SJCRH30 (cell line): ENCODE measurements at places on chromosomes 11 and 22. TPM values are rescaled to one million over a fixed set of nuclear protein-coding genes. Genes with fewer than 3 reads are reported as not detected.

GRCh38 chr22:49755631-49756001 lies 72.1 kb downstream of the BRD1 start:
- peaks cover 3% of the 10 kb centered on the region; the same call in 1 of the 2 replicates for H3K4me1 ChIP-seq
- H3K27ac ChIP-seq: no peak overlapping the region
- no peak overlapping the region for H3K4me3 ChIP-seq
- no peak for DNase-seq
- peaks cover 15% of the 10 kb centered on the region; the same call in 1 of the 2 replicates for H3K27me3 ChIP-seq
- no peaks in the 10 kb centered on the region for H3K36me3 ChIP-seq

Gene SLC22A12
- not detected in 2 replicates for total RNA-seq

GRCh38 chr11:9137293-9138132 lies 46.1 kb upstream of the SCUBE2 start:
- H3K4me3 ChIP-seq: no peak overlapping the region
- DNase-seq: peak; percentile 88
- H3K4me1 ChIP-seq: no peaks in the 10 kb centered on the region; the same call in 1 of the 2 replicates

DNA sequence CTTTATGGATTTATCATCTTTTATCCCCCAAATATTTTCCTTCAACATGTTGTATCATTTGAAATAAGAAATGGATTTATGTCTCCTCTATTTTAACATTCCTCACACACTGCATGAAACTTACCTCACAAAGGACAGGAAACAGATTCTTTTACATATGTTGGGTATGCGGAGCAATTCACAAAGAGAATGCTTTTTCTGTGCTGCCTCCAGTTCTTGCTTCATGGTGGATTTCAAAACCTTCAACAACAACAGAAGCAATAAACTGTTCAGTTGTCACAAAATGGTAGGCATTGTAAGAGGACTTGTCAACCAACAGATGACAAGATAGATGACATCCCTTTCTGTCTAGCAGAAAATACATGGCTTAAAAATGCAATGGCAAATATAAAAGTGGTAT lies 36.5 kb upstream of the SLC22A24 start:
- H3K36me3 ChIP-seq: no peaks in the 10 kb centered on the region
- no peak for DNase-seq
- H3K4me1 ChIP-seq: no peaks in the 10 kb centered on the region
- H3K4me3 ChIP-seq: no peak overlapping the region

- no peaks in the 10 kb centered on the region for H3K36me3 ChIP-seq
- H3K4me3 ChIP-seq: no peak overlapping the region
- no peak overlapping the region for H3K27ac ChIP-seq
- DNase-seq: peak; percentile 16
- H3K27me3 ChIP-seq: no peaks in the 10 kb centered on the region
Observed at GRCh38 chr11:10451426-10452116, 3.5 kb upstream of the AMPD3 start.

Gene CCDC188
- total RNA-seq: not detected in 2 replicates

Gene TRAPPC4
- total RNA-seq: 33.1 and 34.8 TPM in 2 replicates

GRCh38 chr11:2731130-2732125 lies 31.6 kb upstream of the KCNQ1OT1 start:
- no peak overlapping the region for H3K27ac ChIP-seq
- no peaks in the 10 kb centered on the region for H3K36me3 ChIP-seq

DNA sequence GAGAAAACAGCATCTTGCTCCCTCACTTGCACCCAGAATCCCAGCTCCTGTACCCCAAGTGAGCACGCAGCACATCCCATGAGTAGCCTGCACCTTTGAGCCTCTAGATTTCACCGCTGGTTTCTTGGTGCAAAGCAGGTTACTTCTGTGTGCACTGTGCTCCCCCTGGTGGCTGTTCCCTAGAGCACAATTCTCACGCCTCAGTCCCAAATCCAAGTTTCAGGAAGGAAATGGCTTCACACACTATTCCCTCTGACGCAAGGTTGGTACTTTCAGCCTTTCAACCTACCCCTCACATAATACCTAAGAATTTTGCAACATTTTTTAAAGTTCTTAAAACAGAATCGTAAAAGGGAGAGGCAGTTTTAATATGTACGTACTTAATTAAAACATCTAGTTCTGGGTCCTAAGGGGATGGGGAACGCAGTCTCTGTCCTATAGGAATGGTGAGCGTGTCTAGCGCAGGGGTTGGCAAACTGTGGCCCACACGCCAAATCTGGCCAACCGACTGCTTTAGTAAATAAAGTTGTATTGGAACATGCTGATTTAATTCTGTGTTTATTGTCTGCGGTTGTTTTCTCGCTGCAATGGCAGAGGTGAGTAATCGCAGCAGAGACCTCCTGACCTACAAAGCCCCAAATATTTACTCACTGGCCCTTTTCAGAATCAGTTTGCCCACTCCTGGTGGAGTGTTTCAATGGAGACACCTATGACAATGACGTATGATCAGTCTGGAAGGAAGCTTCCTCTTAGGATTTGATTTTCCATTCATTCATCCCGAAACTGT lies 27.5 kb downstream of the DHCR7 start:
- H3K27ac ChIP-seq: no peak overlapping the region
- no peak overlapping the region for H3K4me3 ChIP-seq
- no peaks in the 10 kb centered on the region for H3K27me3 ChIP-seq
- H3K4me1 ChIP-seq: peaks cover 4% of the 10 kb centered on the region; the same call in 1 of the 2 replicates
- H3K36me3 ChIP-seq: no peaks in the 10 kb centered on the region

DNA sequence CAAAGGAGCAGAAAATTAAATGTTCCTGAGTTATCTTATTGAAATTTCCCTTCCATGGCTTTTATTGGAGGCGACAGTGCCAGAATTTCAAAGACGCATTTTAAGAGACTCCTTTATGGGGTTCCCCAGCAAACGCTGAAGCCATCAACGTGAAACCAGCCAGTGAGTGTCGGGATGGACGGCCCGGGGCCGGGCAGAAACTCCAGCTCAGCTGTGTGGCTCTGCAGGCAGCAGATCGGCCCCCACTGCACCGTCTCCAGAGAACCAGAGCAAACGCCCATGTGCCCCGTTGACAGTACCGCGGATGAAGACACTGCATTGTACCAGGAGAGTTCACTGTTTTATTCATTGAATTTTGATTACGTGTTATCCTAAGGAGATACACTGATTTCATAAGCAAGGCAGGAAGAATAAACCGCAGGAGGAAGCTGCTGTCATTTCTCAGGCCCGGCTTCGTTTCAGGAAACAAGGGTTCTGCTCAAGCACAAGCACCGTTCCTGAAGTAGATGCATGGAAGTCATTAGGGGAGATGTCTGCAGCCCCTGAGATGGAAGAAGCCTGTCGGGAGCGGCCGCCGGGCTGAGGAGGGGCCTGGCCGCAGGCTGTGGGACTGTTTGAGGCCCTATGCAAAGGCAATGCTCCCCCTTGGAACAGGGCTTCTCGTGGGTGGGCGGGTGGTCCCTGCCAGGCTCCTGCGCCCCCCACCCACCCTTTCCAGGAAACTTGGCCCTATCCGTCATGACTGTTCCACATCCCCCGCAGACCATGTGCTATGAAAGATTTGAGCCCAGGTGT lies 639.7 kb downstream of the TBC1D22A start:
- no peaks in the 10 kb centered on the region for H3K36me3 ChIP-seq
- no peak overlapping the region for H3K4me3 ChIP-seq
- H3K4me1 ChIP-seq: no peaks in the 10 kb centered on the region
- no peak overlapping the region for H3K27ac ChIP-seq
- no peaks in the 10 kb centered on the region for H3K27me3 ChIP-seq
- DNase-seq: no peak

Gene ARHGAP42
- 23.3 and 26.5 TPM in 2 replicates for total RNA-seq

DNA sequence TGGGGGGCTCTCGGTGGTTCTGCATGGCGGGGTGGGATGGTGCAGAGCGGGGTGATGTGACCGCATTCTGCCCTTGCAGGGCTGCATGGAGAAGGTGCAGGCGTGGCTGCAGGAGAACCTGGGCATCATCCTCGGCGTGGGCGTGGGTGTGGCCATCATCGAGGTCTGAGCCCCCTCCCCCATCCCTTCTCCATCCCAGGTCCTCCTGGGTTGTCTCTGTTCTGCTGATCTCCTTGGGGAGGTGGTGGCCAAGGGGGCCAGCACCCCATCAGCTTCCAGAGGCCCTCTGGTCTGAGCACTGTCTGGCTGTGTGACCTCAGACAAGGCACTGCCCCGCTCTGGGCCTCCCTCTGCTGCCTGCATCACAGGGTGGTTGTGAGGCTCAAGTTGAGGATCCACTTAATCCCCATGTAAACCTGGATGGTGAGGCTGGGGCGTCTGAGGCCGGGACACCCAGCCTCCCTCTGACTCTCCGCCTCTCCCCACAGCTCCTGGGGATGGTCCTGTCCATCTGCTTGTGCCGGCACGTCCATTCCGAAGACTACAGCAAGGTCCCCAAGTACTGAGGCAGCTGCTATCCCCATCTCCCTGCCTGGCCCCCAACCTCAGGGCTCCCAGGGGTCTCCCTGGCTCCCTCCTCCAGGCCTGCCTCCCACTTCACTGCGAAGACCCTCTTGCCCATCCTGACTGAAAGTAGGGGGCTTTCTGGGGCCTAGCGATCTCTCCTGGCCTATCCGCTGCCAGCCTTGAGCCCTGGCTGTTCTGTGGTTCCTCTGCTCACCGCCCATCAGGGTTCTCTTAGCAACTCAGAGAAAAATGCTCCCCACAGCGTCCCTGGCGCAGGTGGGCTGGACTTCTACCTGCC lies 53.3 kb downstream of the CD82 start:
- H3K27ac ChIP-seq: no peak overlapping the region
- H3K4me3 ChIP-seq: no peak overlapping the region
- H3K36me3 ChIP-seq: peaks cover 18% of the 10 kb centered on the region
- DNase-seq: peak; percentile 4

DNA sequence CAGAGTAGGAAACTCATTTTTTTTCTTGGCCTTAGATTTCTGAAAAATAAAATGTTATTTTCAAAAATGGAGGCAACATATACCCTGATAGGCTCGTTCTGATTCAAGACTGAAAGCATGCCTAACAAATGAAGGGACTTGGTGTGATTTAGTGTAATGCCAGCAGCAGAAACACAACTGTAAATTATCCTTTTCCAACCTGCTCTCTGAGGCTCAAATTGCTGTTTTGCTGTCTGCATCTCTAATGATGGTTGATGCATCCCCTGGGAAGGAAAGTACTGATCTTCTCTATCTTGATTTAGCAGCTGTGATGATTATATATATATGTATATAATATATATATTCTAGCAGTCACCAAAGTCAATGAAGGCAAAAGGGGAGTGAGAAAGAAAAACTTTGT lies 537.2 kb upstream of the API5 start:
- no peaks in the 10 kb centered on the region for H3K36me3 ChIP-seq
- DNase-seq: no peak
- no peak overlapping the region for H3K4me3 ChIP-seq
- H3K4me1 ChIP-seq: no peaks in the 10 kb centered on the region
- H3K27ac ChIP-seq: no peak overlapping the region
- peaks cover 3% of the 10 kb centered on the region; the same call in 1 of the 2 replicates for H3K27me3 ChIP-seq

GRCh38 chr11:31788085-31788484 lies 23.0 kb downstream of the PAX6 start:
- no peak for DNase-seq
- no peaks in the 10 kb centered on the region for H3K27me3 ChIP-seq
- no peaks in the 10 kb centered on the region for H3K36me3 ChIP-seq
- H3K27ac ChIP-seq: no peak overlapping the region
- H3K4me1 ChIP-seq: no peaks in the 10 kb centered on the region

- DNase-seq: no peak
- no peaks in the 10 kb centered on the region for H3K36me3 ChIP-seq
- peaks cover 8% of the 10 kb centered on the region; the same call in 1 of the 2 replicates for H3K4me1 ChIP-seq
- no peaks in the 10 kb centered on the region for H3K27me3 ChIP-seq
- H3K27ac ChIP-seq: no peak overlapping the region
- H3K4me3 ChIP-seq: no peak overlapping the region
Observed at GRCh38 chr22:38878001-38878400, 6.0 kb upstream of the CBX6 start.

DNA sequence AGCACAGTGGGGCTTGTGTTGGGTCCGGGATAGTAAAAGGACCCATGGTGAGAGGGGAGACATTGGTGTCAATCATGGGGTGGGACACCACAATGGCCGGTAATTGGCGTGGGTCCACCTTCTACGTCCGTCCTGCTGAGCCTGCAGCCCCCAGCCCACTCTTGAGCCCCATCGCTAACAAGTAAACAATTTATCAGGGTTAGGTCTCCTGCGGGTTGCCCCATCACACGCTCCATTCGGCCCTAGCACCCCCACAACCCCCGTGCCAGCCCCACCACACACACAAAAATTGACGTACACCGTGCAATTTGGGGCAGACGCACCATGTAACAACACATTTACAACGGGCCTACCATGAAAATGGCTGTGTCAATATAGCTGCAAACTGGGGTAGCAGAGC lies 86.5 kb upstream of the HTATIP2 start:
- peak overlapping the region; percentile 98 for H3K27ac ChIP-seq
- H3K4me1 ChIP-seq: peaks cover 63% of the 10 kb centered on the region
- H3K4me3 ChIP-seq: no peak overlapping the region
- peak; percentile 59 for DNase-seq
- no peaks in the 10 kb centered on the region for H3K36me3 ChIP-seq

Gene PRR33
- 0.02 and 0.05 TPM in 2 replicates for total RNA-seq

Gene MGAT3
- not detected in 2 replicates for total RNA-seq

GRCh38 chr11:117870103-117870952 lies 6.1 kb downstream of the FXYD6 start:
- H3K4me1 ChIP-seq: peaks cover 27% of the 10 kb centered on the region
- H3K4me3 ChIP-seq: peak overlapping the region; percentile 7; the same call in 1 of the 2 replicates
- H3K27me3 ChIP-seq: no peaks in the 10 kb centered on the region
- no peaks in the 10 kb centered on the region for H3K36me3 ChIP-seq

DNA sequence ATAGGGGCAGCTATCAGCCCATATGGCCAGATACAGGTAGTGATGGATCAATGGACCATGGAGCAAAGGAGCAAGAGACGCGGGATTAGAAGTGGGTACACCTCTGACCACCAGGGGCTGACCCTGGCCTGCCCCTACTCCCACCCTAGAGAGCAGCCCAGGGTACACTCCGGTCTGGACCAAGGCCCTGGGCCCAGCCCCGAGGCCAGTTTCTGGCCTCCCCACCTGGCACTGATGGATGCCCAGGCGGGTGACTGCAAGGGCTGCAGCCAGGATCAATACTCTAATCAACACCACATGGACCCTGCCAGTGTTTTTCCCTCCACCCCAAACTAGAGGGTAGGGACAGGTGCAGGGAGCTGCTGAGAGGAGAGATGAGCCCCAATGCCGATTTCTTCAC lies 74.1 kb upstream of the NECTIN1 start:
- no peaks in the 10 kb centered on the region for H3K4me1 ChIP-seq
- no peak overlapping the region for H3K4me3 ChIP-seq
- H3K36me3 ChIP-seq: no peaks in the 10 kb centered on the region
- no peak for DNase-seq
- no peaks in the 10 kb centered on the region for H3K27me3 ChIP-seq
- no peak overlapping the region for H3K27ac ChIP-seq

Gene LRRC51
- 3.9 and 5.8 TPM in 2 replicates for total RNA-seq
